ENCODE measurements at places on chromosomes 1 and 21. TPM values are rescaled to one million over a fixed set of nuclear protein-coding genes. Genes with fewer than 3 reads are reported as not detected.

- DNase-seq: no peak
Measured at GRCh38 chr1:209728466-209728865, 23.8 kb downstream of the HSD11B1 start.

DNA sequence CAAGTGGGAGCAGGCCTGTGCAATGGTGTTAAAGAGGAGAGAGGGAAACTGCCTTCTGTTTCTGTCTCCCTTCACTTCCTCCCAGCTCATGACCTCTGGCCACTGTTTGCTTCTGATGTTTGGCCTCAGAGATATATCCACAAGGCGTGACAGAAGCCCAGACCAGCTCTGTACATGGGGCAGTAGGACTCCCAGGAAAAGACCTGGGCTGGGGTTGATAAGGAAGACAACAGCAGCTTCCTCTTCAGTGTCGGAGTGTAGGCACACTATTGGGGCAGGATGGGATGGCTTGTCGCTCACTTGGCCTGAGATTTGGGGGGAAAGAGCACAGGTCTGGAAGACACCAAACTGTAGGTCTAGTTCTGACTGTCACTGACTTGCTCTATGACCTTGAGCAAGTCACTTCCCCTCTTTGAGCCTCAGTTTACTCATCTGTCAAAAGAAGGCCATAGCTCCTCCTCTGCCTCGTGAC lies 67.8 kb upstream of the KLHDC7A start:
- no peak for DNase-seq

- DNase-seq: no peak
Measured at GRCh38 chr1:219555031-219555692, 57.7 kb downstream of the ZC3H11B start.

Gene ANKRD35
- 2.1 TPM for polyA plus RNA-seq

Gene LCE6A
- not detected for polyA plus RNA-seq
